HFFc6 (cell line): ENCODE measurements at places on chromosomes 2 and 18.

DNA sequence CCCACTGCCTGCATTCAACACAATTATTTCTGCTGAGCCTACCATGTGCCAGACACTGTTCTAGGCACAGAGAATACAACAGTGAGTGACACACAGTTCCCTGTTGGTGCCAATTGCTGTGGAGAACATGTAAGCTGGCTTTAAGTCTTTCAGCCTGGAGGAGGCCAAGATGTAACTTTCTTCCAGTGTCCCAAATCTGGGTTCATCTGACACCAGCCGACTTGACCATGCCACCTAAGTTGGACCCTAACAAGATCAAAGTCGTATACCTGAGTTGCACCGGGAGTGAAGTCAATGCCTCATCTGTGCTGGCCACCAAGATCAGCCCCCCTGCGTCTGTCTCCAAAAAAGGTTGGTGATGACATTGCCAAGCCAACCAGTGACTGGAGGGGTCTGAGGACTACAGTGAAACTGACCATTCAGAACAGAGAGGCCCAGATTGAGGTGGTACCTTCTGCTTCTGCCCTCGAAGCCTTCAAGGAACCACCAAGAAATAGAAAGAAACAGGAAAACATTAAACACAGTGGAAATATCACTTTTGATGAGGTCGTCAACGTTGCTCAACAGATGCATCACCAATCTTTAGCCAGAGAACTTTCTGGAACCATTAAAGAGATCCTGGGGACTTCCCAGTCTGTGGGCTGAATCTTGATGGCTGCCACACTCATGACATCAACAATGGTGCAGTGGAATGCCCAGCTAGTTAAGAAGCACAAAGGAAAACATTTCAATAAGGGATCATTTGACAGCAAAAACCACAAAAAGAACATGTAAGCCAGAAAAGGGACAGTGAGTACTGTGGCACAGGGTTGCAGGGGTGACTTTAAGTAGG lies 6.3 kb downstream of the TRABD2A start:
- peak; percentile 17 for DNase-seq

GRCh38 chr18:22921772-22922171 lies 11.4 kb upstream of the RBBP8 start:
- DNase-seq = no peak

DNA sequence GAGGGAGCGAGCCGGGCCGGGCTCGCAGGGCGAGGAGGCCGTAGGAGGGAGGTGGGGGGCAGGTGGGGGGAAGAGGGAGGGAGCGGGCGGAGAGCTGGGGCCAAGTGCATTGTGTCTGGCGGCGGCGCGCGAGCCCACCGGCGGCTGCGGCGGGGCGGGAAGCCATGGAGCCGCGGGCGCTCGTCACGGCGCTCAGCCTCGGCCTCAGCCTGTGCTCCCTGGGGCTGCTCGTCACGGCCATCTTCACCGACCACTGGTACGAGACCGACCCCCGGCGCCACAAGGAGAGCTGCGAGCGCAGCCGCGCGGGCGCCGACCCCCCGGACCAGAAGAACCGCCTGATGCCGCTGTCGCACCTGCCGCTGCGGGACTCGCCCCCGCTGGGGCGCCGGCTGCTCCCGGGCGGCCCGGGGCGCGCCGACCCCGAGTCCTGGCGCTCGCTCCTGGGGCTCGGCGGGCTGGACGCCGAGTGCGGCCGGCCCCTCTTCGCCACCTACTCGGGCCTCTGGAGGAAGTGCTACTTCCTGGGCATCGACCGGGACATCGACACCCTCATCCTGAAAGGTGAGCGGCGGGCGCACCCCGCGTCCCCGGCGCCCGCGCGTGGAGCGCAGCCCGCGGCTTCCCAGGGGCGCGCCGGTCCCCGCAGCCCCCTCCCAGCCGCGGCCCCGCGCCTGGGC lies at the start of gene TMEM178A:
Gene TMEM178A, plus strand, starts transcription at position 107 of the 680 bp plus-strand sequence. Its CDS starts 58 bp downstream, at position 165.
- DNase-seq = no peak

DNA sequence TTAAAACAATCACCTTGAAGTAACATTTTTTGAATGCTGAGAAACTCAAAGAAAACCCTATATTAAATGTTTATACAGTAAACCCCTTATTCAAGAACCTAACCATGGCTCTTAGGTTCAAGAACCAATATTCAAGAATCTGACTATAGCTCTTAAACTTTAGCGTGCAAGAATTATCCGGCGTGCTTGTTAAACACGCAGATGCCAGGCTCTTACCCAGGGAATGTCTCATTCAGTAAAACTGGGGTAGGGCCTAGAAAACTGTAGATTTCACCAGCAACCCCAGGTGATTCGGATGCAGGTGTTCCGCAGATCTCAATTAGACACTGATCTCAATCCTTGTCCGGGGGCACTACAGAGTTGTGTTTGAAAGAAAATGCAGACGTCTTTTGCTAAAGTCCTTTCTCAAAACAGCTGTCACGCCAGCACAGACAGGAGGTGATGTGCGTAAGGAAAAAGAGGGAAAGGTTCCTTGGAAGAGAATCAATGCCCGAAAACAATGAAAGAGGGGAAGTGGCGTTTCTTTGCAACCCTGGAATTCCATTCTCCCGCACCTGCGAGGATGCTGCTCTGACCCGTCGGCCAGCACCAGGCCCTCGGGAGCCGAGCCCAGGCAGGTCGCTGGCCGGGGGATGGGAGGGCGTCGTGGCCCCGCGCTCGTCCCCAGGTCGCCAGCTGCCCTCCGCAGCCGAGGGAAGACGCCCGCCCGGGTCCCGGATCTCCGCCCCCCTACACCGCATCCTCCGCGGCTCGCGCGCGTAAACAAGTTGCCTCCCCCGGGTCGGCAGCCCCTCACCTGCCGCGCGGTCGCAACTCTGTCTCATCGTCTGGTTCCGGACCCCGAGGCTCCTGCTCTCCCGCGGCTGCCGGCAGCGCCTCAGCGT lies 851 bp downstream of the EIF2AK3 start:
- DNase-seq = no peak

GRCh38 chr2:127570282-127571250 lies 35.1 kb downstream of the MYO7B start:
- DNase-seq = peak; percentile 23

DNA sequence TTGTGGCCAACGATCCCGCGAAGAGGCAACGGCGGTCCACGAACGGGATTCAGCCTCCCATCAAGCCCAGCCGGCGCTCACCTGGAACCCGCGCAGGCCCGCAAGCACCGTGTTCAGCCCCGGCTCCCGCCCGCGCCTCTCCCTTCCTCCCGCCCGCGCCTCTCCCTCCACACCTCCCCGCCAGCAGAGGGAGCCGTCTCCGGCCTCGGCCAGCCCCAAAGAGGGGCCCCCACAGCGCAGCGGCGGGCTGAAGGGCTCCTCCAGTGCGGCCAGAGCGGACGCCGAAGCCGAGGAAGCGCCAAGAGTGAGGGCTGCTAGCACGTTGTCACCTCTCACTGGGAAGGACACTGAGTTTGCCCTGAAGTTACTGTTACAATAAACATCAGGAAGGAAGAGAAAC lies 55.3 kb upstream of the LAPTM4A start:
- no peak for DNase-seq

DNA sequence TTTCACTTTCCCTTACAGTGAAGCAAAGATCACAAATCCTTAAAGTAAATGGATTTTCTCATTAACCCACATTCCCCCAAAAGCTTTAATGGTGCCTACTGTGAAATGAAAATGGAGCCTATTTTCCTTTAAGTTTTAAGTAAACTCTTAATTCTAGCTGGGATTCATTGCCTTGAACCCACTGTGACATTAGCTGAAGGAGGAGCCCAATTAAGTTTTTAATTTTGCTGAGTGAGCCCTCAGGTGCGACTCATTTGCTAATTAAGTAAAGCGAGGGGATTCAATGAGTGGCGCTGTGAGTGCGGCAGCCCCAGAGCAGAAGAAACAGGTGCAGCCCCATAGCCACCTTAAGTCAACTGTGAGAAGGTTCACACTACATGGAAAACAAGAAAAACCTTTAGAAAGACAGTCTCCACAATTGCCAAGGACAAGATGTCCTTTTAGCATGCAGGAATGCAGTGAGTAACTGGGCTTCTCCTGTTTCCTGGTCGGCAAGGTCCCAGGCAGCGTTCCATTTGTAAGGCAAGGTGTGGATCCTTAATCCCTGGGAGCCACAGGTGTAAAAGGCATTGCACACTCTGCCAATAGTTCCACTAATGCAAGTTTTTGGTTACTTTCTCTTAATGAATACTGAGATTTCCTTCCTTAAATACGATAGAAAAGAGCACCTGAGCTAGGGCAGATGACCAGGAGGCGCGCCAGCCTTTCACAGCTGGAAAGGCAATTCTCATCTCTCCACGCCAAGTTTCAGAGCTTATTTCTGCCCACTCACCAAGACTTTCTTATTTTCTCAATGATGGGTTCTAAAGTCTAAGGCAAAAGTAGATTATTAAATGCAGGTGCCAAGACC lies 87.7 kb downstream of the TMEM18 start:
- DNase-seq = no peak

GRCh38 chr2:201797175-201797840 lies 9.0 kb upstream of the CDK15 start:
- DNase-seq = peak; percentile 78

- DNase-seq = no peak
Measured at GRCh38 chr2:32342801-32343200, 14.0 kb upstream of the BIRC6 start.

- DNase-seq = no peak
Measured at GRCh38 chr18:70981400-70982140, 692.7 kb downstream of the SOCS6 start.

DNA sequence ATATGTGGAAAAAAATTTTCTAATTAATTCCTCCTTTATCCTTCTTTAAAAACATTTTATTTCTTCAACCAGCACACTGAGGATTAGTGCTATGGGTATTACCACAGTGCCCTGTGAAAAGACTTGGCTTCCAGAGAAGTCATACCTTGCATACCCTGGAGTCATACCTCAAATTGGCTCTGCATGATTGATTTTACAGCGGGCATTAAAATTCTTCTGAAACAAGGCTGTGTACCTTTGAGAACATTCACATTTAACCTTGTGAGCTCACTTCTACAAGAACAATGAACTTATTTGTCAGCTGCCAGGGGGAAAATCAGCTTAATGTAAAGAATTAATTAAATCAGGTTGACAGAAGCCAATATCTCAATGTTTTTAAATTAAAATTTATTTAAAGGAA lies 44.6 kb downstream of the SLC35F5 start:
- no peak for DNase-seq

GRCh38 chr18:57347784-57348183 lies 4.6 kb upstream of the ST8SIA3 start:
- DNase-seq = no peak

- no peak for DNase-seq
Measured at GRCh38 chr2:74216642-74217041, 18.2 kb downstream of the MTHFD2 start.

GRCh38 chr2:160258492-160258805 lies 58.4 kb upstream of the ITGB6 start:
- no peak for DNase-seq

DNA sequence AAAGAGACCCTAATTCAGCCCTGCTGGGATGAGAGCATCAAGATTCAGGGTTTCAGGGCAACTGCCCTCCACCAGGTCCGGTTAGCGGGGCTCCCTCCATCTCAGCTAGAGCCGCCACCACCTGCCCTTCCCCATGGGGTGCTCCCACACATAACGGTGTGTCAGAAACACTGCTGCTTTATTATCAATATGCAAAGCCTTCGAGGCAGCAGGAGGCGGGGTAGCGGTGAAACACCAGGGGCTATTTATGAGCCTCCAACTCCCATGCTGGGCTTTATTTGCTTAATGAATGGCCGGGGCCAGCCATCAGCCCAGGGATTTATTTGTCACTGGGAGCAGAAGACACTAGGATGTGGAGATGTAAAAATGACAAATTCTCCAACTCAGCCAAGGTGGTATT lies 109.8 kb downstream of the GALNT14 start:
- DNase-seq = no peak

- no peak for DNase-seq
Measured at GRCh38 chr2:12723736-12724463, 7.2 kb downstream of the TRIB2 start.

DNA sequence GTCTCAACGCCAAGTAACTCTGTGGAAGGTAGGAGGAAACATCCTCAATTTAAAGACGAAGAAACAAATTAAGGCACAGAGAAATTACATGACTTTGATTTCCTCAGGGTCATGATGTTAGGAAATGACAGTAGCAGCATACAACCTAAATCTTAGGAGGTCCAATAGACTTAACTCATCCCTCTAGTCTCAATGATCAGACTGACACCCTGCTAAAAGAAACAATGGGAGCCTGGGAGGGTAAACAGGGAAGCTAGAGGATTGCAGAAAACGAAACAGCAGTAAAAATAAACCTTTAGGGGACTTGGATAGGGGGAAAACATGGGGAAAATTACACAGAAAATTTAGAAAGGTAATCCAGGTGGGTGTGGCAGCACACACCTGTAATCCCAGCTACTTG lies 56.0 kb downstream of the ROCK2 start:
- DNase-seq = no peak

DNA sequence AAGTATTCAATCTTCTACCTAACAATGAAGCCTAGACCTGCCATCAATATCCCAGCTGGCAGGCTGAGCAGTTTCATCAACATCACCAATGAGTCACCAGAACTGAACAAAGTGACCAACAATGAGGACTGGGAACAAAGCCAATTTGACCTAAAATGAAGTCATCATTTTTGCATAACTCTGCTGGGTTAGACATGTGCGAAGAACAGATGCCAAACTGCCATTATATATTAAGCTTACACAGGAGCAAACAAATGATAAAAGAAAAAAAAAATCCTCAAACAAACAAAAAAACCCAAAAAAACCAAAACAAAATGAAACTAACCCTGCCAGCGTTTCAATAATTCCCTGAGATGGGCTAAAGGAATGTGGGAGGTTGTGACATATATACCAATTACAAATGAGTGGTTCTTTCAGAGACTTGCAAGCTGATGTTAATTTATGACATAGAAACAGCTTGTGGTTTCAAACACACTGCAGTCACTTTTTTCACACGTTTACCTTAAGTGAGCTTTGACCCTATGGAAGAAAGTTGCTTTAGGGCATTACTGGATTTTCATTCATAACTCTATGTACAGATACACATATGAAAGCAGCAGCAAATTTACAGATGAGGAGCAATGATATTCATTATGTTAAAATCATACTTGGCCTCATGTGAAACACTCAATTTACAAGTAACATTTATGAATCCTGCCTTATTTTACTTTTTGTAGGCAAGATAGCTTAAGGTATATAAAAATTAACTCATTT lies 56.9 kb upstream of the CCDC141 start:
- peak; percentile 95 for DNase-seq

DNA sequence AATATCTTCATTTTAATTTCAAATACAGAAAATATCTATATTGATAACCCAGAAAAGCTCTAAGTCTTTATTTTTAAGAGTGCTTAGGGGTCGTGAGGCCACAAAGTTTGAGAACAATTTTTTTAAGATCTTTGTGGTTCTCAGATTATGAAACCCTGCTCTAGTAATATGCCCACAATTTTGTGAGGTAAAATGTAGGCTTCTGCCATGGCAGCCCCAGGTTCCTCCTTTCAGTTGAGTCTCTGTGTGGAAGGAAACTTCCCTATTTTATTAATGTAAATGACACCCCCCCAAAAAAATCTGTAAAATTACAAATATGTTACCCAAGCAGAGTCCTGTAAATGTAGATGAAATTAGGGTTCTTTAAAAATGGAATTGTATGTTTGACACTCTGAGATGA lies 600.5 kb downstream of the SATB2 start:
- no peak for DNase-seq
